Astrocyte of the cerebellum (primary cell): ENCODE measurements at places on chromosomes 2 and 18.

GRCh38 chr18:33916200-33916599 is 308.5 kb downstream of the NOL4 start:
- DNase-seq, result no peak

- no peak for DNase-seq
Observed at GRCh38 chr2:230868947-230869913, 4.5 kb downstream of the ITM2C start.

DNA sequence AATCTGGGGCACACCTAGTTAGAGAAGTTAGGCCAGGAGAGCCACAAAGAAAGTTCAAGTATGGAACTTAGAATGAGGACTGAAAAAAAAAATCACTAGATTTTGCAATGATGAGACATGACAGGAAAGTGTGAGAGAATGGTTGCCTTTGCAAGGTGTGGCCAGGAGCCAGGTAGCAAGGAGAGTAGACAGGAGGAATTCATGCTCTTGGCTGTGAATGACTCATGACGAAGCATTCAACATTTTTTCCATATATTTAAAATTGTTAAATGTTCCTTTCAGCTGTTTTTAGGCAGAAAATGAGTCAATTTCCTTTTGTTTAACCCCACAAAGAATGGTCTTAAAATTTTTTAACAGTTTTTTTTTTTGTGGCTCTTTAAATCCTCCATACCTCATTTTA is 636.9 kb downstream of the PLCL1 start:
- DNase-seq, result peak; percentile 33

GRCh38 chr2:220227266-220227920 is 600.0 kb downstream of the SLC4A3 start:
- peak; percentile 22 for DNase-seq

DNA sequence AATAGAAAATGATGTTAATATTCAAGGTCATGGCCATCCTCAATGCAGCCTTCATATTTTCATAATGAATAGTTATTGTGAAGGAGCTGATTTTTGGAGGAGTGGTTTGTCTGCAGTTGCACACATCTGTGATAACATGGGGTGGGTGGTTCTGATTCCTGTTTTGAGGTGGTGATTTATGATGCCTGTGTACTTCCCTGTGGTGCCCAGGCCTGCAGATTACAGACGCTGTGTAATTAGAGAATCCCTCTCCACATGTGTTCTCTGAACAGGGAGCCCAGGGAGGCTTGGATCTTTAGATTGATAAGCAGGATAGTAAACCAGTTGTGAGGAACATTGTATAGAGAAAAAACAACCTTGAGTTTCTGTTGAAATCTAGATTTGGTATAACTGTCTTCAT is 117.5 kb downstream of the AGAP1 start:
- no peak for DNase-seq

DNA sequence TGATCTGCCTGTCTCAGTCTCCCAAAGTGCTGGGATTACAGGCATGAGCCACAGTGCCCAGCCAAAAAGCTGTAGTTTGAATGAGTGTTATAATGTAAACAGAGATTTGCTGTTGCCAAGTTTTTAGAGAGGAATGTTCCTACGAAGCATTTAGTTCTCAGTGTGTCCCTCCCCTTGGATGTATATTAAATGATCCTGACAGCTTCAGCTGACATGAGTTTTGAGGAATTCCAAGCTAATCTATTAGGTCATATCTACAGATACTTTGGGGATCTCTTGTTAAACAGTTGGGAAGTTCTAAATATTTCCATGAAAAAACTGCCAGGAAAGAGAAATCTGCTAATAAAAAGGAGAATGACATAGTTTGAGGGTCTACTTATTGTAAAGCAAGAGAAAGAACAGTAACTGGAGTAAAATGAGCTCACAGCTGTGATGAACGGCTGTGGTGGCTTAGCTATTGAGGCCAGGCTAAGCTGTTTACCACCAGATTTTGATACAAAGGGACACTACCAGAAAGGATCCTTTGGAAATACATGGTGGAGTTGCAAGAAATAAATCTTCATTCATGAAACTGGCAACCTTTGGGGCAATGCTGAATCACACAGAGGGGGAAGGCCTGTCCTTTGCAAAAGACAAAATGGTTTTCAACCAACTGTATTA is 2.6 kb upstream of the STON1 start:
- DNase-seq, result no peak

GRCh38 chr2:96156011-96156820 is 11.0 kb upstream of the DUSP2 start:
- DNase-seq, result no peak

- DNase-seq, result peak; percentile 34
Observed at GRCh38 chr2:178553047-178553446, 72.8 kb downstream of the PLEKHA3 start.
